HT-29 (cell line): ENCODE measurements at places on chromosomes 4 and X. TPM values are rescaled to one million over a fixed set of nuclear protein-coding genes. Genes with fewer than 3 reads are reported as not detected.
A peak's percentile ranks its signal among the peaks of the same experiment; 100 is the strongest.

DNA sequence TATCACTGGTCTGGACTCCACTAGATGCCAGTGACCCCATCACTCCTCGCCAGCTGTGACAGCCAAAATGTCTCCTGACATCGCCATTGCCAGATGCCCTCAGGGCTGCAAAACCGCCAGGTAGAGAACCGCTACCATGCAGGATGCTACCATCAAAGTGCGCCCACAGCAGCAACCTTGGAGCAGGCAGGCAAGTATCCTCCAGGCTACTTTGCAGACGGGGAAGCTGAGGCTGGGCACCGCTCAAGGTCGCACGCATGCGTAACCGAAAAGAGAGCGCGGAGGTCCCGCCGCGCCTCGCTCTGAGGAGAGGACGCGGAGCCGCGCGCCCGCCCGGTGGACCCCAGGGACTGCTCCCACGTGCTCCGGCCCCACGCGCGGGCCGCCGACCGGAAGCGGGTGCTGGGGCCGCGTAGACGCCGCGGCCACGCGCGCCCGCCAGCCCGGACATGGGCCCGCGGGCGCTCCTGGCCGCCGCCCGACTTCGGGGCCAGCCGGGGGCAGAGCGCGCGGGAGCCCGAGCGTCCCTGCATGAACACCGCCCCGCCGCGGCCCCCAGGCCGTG, at the start of gene STS:
Gene STS, plus strand, starts transcription at position 300 of the 565 bp plus-strand sequence. CDS start 105,488 bp downstream, outside the sequence.
- peak; percentile 29 for DNase-seq

The ADGRG2 gene
- not detected in 2 replicates for total RNA-seq

DNA sequence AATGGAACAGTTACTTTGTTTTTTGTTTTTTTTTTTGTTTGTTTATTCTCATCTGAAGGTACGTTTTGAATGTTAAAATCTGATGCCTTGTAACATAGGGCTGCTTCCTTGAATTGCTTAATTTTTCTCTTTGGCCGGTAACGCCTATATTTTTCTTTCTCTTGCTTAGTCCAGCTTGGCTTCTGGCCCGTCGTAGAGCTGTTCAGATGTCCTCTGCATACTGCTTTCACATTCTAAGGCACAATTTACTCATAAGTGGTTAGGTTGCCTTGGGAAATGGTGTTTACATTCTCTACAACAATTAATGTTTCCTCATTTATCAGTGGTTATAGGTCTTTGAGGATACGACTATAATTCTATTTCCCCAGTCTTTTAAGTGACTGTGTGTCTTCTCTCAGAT, 7.9 kb downstream of the NONO start:
- DNase-seq = no peak

The CSN1S1 gene
- total RNA-seq = not detected in 2 replicates
